ENCODE measurements at places on chromosomes 1 and 21. TPM values are rescaled to one million over a fixed set of nuclear protein-coding genes. Genes with fewer than 3 reads are reported as not detected.
A peak's percentile ranks its signal among the peaks of the same experiment; 100 is the strongest.

DNA sequence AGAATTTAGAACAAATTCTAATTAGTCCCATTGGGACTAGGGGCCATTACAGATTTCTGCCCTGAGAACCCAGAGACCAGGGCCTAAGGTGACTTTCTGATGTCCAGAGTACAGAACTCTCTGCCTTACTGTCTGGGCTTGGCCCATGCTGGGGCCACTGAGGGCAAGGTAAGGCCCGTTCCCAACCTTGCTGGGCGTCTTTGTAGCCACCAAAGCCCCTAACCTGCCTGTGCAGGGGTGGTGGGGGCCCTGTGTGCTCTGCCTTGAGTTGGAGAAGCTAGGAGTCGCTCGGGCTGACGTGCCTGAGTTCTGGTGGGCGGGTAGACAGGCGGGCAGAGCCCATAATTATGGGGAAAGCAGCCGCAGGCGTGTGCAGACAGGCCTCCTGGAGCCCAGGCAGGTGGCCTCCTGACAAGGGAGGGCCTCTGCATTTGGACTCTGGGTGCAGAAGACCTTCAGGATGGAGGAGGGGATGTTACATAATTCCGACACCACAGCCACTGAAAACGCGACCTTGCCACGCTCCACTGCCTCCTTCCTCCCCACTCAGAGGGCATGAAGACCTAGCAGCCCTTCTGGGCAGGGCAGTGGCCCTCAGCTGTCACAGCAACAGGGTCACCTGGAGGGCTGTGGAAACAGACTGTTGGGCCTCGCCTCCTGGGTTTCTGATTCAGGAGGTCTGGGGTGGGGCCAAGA lies 239.9 kb upstream of the TMEM51 start:
- DNase-seq, result no peak

DNA sequence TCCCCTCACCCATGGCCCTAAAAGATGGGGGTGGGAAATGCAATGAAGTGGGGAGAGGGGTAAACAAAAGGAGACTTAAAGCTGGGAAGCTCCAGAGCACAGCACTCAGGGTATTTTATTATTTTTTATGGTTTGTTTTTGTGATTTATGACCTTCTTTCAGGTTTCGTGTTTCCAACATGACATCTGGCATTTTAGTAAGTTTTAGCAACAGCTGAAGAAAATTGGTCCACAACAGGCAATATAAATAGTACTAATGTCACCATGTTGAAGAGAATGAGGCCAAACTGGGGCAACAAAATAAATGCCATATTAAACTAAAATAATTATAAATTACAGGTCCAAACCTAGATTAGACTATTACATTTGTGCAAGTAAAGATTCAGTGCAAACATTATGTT lies 56.3 kb downstream of the TBX15 start:
- DNase-seq, result no peak

DNA sequence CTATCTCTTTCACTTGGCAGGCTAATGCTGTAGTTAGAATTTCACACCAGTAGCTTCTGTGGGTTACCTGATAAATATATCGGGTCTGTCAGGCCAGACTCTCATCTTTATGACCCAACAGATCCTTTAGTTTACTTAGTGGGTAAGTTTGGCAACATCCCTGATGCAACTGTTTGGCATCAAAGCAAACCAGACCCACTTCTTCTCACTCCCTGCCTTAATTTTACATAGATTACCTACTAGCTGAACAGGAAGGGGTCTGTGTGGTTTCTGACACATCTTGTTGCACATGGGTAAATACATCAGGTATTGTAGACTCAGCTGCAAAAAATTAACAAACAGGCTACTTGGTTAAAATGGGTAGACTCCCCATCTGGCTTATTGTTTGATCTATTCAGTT lies 3.2 kb upstream of the GUK1 start:
- no peak for DNase-seq

Gene CYP2J2
- 1.8 TPM for total RNA-seq

DNA sequence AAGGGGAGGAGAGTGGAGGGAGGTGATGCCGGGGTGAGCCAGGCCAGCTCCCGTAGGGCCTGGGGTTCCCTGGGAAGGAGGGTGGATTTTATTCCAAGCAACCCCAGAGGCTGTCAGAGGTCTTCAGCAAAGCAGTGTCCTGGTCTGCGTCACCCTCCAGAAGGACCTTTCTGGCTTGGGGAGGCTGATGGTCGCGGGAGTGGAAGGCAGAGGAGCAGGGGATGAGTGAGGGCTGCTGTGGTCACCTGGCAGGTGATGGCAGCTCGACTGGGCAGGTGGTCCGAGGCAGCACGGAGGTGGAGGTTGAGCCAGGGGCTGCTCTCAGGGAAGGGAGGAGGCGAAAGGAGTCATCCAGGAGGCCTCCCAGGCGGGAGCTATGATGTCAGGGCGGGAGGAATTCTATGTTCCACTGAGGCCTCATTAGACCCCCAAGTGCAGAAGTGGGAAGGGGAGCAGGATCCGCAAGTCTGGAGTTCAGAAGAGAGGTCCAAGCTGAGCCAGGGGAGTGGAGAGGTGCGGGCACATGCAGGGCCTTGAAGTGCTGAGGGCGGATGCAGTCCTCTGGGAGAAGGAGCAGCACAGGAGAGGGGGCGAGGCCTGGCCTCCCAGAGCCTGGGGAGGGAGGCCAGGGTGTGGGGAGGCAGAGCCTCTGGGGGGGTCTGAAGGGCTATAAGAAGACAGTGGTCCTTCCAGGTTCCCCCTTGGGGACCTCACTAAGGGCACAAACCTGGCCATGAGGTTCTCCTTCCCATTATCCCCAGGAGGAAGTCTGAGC lies 33.3 kb downstream of the BMP8A start:
- no peak for DNase-seq

DNA sequence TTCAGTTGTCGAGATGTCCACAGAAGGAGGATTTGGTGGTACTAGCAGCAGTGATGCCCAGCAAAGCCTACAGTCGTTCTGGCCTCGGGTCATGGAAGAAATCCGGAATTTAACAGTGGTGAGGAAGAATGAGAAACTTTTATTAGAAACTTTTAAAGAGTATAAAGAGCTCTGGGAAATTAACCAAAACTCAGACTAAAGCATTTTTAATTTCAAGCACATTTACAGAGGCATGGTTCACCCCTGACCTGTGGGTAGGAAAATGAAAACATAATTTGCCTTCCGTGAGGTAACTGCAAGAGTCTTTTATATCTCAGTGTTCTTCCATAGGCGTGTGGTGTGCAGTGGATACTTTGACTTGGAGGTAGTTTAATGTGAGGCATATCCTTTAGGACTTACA lies 44.8 kb upstream of the KCNQ4 start:
- no peak for DNase-seq

GRCh38 chr21:34781526-34781925 lies 112.7 kb downstream of the CLIC6 start:
- DNase-seq, result no peak

- no peak for DNase-seq
Measured at GRCh38 chr1:245999697-246000637, 507.1 kb downstream of the SMYD3 start.

GRCh38 chr1:195481293-195481692 lies 1126.9 kb downstream of the KCNT2 start:
- no peak for DNase-seq

Gene CFAP57
- total RNA-seq, result 0.18 TPM

GRCh38 chr1:55323760-55324159 lies 108.6 kb upstream of the USP24 start:
- no peak for DNase-seq

GRCh38 chr1:225868631-225869330 lies 13.4 kb downstream of the TMEM63A start:
- DNase-seq, result no peak

DNA sequence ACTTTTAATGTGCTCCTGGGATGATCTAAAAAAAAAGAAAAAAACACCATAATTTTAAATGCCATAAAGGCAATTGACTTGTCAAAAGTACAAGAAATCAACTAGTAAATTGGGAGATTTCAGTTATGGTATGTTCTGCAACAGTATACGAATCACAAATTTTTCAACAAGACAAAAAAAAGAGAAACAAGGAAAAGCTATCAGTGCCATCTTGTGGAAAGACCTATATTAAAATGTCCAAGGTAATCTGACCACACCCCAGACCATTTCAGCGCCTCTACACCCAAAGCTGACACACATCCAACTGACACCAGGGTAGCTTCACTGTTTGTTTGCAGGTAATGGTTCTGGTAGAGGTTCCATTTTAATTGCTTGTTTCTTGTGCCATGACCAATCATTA lies 5.0 kb upstream of the DUSP23 start:
- no peak for DNase-seq

Gene MAN1C1
- 0.86 TPM for total RNA-seq

DNA sequence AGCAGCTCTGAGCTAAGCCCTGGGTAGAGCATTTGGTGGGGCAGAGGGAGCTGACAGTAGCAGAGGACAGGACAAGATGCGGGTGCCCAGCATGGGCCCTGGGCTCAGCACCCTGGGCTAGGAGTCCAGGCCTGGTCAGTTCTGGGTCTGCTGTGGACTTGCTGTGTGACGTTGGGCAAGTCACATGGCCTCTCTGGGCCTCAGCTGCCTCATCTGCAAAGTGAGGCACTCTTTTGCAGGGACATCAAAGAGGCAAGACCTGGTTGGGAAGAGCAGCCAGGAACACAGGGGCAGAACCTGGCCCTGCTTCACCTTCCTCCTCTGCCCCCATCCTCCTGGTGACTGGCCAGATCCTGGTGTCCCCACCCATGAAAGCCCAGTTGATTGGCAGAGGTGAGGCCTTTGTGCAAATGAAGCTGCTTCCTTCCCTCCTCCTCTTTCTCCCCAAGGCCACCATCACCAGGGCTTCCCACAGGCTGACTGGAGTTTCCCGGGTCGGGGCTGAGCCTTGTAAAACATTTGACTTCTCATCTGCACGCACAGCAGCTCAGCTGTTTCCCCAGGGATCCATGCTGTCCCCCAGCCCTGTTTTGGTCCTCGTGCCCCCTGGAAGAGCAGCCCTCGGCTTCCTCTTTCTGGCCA lies 350.5 kb downstream of the MATN1 start:
- DNase-seq, result no peak

GRCh38 chr1:225980005-225980836 lies 18.9 kb downstream of the SDE2 start:
- no peak for DNase-seq

- no peak for DNase-seq
Measured at GRCh38 chr1:163406772-163407171, 85.0 kb downstream of the NUF2 start.

- DNase-seq, result peak; percentile 81
Measured at GRCh38 chr21:27571706-27572105, 604.8 kb upstream of the ADAMTS5 start.

Data from astrocyte (in vitro differentiated cells and primary cell).